ENCODE measurements at places on chromosomes 4 and X. TPM values are rescaled to one million over a fixed set of nuclear protein-coding genes. Genes with fewer than 3 reads are reported as not detected.

The ZNF185 gene
- total RNA-seq = 0.91 TPM

The PROM1 gene
- not detected for total RNA-seq

DNA sequence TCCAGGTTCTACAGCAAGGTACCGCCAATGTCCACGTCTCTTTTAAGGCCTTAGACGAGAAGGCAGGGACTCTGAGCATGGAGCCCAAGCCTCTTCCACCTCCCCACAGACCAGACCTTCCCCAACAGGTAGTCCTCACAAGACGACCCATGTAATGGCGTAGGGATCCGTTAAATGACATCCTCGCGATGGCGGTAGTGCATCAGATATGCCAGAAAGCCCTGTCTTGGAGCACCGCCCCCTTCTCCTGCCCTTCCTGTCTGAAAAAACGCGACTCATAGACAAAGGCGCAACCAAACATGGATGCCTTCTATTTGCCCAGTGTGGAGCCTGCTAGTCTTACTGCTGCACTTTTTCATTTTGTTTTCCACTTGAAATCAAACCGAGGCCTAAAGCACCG lies 185.4 kb downstream of the OR13H1 start:
- H3K4me1 ChIP-seq = no peaks in the 10 kb centered on the region
- peaks cover 7% of the 10 kb centered on the region for H3K36me3 ChIP-seq
- no peak overlapping the region for H3K4me3 ChIP-seq
- no peak overlapping the region for H3K27ac ChIP-seq

The LUZP4 gene
- not detected for total RNA-seq

The STBD1 gene
- total RNA-seq = 0.52 TPM

- H3K36me3 ChIP-seq = no peaks in the 10 kb centered on the region
- peak; percentile 40 for DNase-seq
- no peak overlapping the region for H3K4me3 ChIP-seq
These were observed 13.8 kb upstream of the ENOX2 start for GRCh38 chrX:130916636-130917422.

DNA sequence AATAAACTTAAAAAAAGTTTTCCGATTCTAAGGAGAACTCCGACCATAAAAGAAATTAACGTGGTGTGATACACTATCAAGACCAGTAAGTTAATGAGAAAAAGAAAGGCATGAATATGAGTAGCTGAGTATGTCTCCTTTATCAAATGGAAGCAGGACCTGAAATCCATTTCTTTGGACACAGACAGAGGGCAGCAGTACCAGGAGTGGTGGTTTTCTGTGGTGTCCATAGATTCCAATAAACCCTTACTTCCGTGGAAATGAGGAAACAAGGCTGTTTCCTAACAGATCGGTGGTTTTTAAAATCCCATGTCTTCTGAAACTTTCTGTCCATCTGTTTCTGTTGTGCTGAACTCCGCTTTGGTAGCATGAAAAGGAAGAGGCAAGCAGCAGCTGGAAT lies 128.5 kb upstream of the TSPAN5 start:
- no peaks in the 10 kb centered on the region for H3K4me1 ChIP-seq
- no peak for DNase-seq
- no peaks in the 10 kb centered on the region for H3K27me3 ChIP-seq

The MGARP gene
- total RNA-seq = not detected

The PRSS48 gene
- total RNA-seq = not detected

- no peaks in the 10 kb centered on the region for H3K4me1 ChIP-seq
- no peak overlapping the region for H3K4me3 ChIP-seq
- peaks cover 23% of the 10 kb centered on the region for H3K27me3 ChIP-seq
- H3K27ac ChIP-seq = no peak overlapping the region
- H3K36me3 ChIP-seq = no peaks in the 10 kb centered on the region
These were observed 338.1 kb upstream of the F9 start for GRCh38 chrX:139192386-139192961.

Measured in activated CD8-positive, alpha-beta memory T cell treated with anti-CD3 and anti-CD28 coated beads, Interleukin-2, amount 10 ng/mL, durations not matched to agents 7 days and 5 days (primary cell).